Endothelial cell of coronary artery (primary cell): ENCODE measurements at places on chromosomes 2 and 18. TPM values are rescaled to one million over a fixed set of nuclear protein-coding genes. Genes with fewer than 3 reads are reported as not detected.

Gene EGR4
- total RNA-seq = not detected in 2 replicates

Gene HOXD9
- total RNA-seq = 0.09 and 0.75 TPM in 2 replicates

Gene PTPRN
- not detected in 2 replicates for total RNA-seq

Gene WDR35
- 11.5 and 14.2 TPM in 2 replicates for total RNA-seq

Gene EML6
- total RNA-seq = 0.56 and 0.63 TPM in 2 replicates

Gene REG3G
- total RNA-seq = not detected in 2 replicates

Gene NGEF
- total RNA-seq = 0.09 and 1.5 TPM in 2 replicates

Gene TTN
- 0.66 and 3.3 TPM in 2 replicates for total RNA-seq

Gene CABYR
- 1.5 and 1.6 TPM in 2 replicates for total RNA-seq

Gene PLEKHH2
- total RNA-seq = 0.09 and 0.28 TPM in 2 replicates

Gene ACSL3
- total RNA-seq = 75.7 and 77.8 TPM in 2 replicates

Gene IDH1
- total RNA-seq = 68.9 and 83.4 TPM in 2 replicates

Gene LINC00305
- total RNA-seq = not detected in 2 replicates

Gene C2orf66
- 0.09 TPM in 2 replicates for total RNA-seq

Gene CXCR4
- total RNA-seq = 76.6 and 235 TPM in 2 replicates

Gene SERPINB3
- not detected in 2 replicates for total RNA-seq

Gene POTEF
- 0.09 TPM in 2 replicates for total RNA-seq

Gene FASTKD1
- 19.3 and 23.1 TPM in 2 replicates for total RNA-seq

Gene RAB27B
- total RNA-seq = 0.54 and 3.5 TPM in 2 replicates

Gene MRO
- total RNA-seq = not detected in 2 replicates

Gene DPP4
- total RNA-seq = 5.0 and 11.3 TPM in 2 replicates

Gene PAX3
- 1.2 TPM in 1 of 2 replicates, not detected in the other for total RNA-seq

Gene ZNF521
- 65.4 and 78.2 TPM in 2 replicates for total RNA-seq

Gene VSNL1
- total RNA-seq = not detected in 2 replicates

Gene OTOS
- total RNA-seq = not detected in 2 replicates

Gene SPIRE1
- 23.2 and 29.5 TPM in 2 replicates for total RNA-seq

Gene CAPN13
- total RNA-seq = not detected in 2 replicates

Gene IL18R1
- 2.5 and 3.7 TPM in 2 replicates for total RNA-seq

Gene IL1F10
- total RNA-seq = not detected in 2 replicates

Gene SLC14A1
- 0.09 and 0.56 TPM in 2 replicates for total RNA-seq

Gene CRYGD
- total RNA-seq = not detected in 2 replicates

Gene ZNF519
- 3.3 TPM in 2 replicates for total RNA-seq

Gene UGT1A1
- not detected in 2 replicates for total RNA-seq

Gene GYPC
- total RNA-seq = 5.1 and 5.8 TPM in 2 replicates

Gene SERPINB4
- not detected in 2 replicates for total RNA-seq

Gene CLEC4F
- under 0.01 TPM in 1 of 2 replicates, not detected in the other for total RNA-seq

Gene ZNF385B
- total RNA-seq = not detected in 2 replicates

Gene SUMO1
- 96.3 and 104 TPM in 2 replicates for total RNA-seq

Gene CROCC2
- not detected in 2 replicates for total RNA-seq

Gene ACADL
- total RNA-seq = not detected in 2 replicates

Gene SCTR
- total RNA-seq = not detected in 2 replicates

Gene ZNF516
- 9.4 and 12.2 TPM in 2 replicates for total RNA-seq

Gene DSG4
- total RNA-seq = not detected in 2 replicates

Gene SLC25A52
- total RNA-seq = 0.09 TPM in 1 of 2 replicates, not detected in the other

Gene EMX1
- total RNA-seq = not detected in 2 replicates
